Lower leg skin (tissue), 4 donors: ENCODE measurements at places on chromosomes 3 and 15. TPM values are rescaled to one million over a fixed set of nuclear protein-coding genes. Genes with fewer than 3 reads are reported as not detected.

Gene FES
- 17.9 TPM for total RNA-seq

Gene GOLGA6A
- total RNA-seq, result 2.2 TPM

Gene ACP3
- total RNA-seq, result 81.4 TPM

Gene NTRK3
- total RNA-seq, result 5.3 TPM

Gene SSUH2
- 0.52 TPM for total RNA-seq

Gene KCNMB2
- not detected for total RNA-seq

Gene PIGB
- total RNA-seq, result 8.0 TPM

Gene RAD18
- 14.7 TPM for total RNA-seq

Gene TRH
- total RNA-seq, result not detected

Gene NUDT16
- 10.4 TPM for total RNA-seq

Gene SGO1
- total RNA-seq, result 2.2 TPM

Gene COLQ
- 1.4 TPM for total RNA-seq

Gene TGM5
- 98.2 TPM for total RNA-seq

Gene HESX1
- 3.7 TPM for total RNA-seq

Gene PIERCE2
- 1.5 TPM for total RNA-seq

Gene PLSCR2
- total RNA-seq, result not detected

Gene HRH1
- total RNA-seq, result 19.8 TPM

Gene SH2D7
- total RNA-seq, result not detected

Gene SLC9C1
- total RNA-seq, result not detected
